ENCODE measurements at places on chromosomes 1 and 21.

GRCh38 chr1:112701227-112702066 is 5.5 kb downstream of the RHOC start:
- no peak for DNase-seq

DNA sequence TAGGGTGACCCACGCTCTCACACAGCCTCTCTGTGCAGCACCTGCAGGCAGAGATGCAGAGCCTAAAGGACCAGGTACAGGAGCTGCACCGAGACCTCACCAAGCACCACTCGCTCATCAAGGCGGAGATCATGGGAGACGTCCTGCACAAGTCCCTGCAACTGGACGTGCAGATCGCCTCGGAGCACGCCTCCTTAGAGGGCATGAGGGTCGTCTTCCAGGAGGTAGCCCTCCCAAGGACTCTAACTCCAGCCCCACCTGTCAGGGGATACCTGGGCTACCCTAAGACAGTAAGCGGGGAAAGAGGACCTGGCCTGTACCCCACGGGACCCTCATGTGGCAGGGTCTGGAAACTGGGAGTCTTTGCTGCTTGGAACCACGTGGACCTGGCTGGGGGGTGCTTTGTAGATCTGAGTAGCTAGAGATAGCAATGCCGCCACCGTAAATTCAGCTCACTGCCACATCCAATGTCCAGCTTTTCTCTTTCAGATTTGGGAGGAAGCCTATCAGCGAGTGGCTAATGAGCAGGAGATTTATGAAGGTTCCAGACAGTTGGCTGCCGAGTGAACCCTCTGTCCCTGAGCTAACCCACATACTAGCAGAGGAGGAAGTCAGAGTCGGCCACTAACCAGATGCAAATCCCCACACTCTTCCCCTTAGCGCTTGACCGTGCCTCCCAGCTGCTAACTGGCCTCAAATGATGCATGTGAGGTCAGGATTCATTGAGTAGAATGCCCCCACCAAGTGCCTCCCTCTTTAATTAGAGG is 6.5 kb downstream of the RNF207 start:
- no peak for DNase-seq

DNA sequence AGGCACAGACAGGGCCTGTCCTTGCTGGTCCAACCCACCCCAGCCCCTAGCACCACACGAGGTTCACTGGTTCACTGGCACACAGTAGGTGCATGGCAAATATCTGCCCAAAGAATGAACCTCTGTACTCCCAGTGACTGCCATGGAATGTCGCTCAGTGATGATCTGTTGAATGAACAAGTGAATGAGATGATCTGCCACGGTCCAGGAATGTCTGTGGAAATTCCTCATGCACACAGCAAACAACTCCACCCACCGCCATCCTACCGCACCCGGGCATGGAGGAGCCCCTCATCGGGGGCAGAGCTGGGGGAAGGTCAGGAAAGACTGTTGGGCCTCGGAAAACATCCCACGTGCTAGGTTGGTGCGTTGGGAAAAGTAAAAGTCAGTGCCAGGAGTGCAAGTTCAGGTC is 1.7 kb downstream of the HSPG2 start:
- DNase-seq = no peak

DNA sequence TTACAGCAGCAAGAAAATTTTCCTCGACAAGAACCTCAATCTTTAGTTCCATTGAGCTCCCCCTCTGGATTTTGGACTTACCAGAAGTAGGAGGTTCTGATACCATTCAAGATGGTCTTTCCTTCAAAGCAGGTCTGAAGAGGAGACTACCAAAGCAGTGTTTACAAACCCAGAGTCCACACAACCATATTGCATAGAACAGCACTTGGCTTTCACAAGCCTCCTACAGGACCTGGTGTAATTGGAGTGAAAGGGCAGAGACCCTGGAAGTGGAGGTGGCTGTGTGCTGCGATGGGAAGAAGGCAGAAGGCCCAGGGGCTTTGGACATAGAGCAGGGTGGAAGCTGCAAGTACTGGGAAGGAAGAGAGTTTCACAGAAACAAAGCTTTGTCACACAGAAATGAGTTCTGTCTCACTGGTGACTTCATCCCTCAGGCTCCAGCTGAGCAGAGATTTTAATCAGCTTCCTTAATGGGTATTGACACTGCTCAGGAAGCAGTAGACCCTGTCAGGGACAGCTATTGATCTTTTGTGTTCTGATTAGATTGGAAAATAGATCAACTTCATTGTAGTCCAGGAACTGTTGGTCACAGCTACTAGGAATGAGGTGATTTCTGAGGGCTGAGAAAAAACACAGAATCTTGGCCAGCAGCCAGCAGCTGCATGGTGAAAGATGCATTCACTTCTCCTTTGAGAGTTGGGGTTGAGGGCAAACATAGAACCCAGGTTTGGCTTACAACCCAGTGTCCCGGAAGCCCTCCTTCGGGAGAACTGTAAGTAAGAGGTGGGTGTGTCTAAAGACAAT is 124.0 kb downstream of the SYT2 start:
- DNase-seq = peak; percentile 42

DNA sequence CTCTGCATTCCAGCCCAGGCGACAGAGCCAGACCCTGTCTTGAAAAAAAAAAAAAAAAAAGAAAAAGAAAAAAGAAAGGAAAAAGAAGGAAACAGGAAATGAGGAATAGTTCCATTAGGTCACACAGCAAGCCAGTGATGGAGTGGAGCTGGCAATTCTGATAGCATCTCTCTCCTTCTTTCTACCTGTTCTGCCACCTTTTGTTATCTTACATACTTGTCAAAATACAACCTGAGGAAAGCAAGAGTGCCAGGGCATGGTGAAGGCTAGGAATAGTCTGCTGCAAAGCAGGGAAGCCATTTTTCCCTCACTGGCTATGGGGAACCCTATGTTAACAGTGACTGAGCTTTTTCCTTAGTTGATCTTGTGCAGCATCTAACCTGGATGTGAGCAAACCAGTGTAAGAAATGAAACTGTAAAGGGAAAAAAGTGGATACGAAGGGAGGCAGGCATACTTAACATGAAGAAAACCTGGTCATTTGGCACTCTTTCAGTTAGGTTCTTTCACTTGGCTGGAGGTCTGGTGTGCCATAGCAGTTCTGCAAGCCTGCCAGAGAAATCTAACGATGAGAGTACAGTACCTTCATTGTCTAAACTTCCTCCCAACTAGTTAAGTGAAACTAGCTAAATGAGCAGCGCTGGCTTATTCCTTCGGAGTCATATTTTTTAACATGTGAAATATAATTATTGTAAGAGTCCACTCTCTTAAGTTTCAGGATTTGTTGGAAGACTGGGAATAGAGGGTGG is 17.9 kb upstream of the THEM5 start:
- DNase-seq = no peak

- no peak for DNase-seq
These were observed 15.7 kb upstream of the A3GALT2 start for GRCh38 chr1:33336580-33336979.

GRCh38 chr1:110466646-110467280 is 15.8 kb downstream of the PROK1 start:
- no peak for DNase-seq

GRCh38 chr1:60088620-60089155 is 15.1 kb upstream of the C1orf87 start:
- DNase-seq = no peak

GRCh38 chr1:184395370-184395769 is 8.5 kb downstream of the C1orf21 start:
- DNase-seq = no peak
